ENCODE measurements at places on chromosomes 1 and 21.

DNA sequence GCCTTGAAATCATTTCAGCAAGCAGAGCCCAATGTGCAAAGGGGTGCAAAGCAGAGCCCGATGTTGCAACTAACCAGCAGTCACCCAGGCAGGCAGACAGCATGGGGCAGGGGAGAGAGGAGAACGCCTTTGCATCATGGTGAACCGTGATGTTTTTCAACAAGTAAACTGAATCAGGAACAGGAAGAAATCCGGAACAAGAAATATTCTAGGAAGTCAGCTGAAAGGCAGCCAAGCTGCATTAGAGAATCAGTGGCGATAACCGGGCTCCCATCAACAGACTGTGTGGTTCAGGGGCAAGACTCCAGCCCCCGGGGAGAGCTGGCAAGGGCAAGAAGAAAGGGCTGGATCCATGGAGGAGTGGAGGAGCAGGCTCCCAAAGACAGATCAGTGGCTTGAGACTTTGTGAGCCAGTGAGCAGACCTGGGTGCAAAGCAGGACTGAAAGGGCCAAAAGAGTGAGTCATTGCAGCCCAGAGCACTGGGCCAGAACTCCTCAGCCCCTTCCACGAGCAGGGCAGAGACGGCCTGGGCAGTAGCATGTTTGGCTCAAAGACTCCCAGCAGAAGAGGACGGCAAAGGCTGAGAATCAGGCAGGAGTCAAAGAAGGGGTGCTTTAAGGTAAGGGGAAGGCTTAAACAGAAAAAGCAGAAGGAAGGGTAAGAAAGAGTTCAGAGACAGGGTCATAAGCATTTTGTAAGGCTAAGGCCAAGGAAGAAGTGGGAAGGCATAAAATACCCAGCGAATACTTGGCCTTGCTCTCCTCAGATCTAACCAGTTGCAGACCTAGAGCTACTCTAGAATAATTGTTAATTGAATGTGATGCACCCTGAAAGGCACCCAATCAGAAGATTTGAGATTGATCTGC lies 155.0 kb downstream of the SETD4 start:
- DNase-seq, result no peak

GRCh38 chr1:94205639-94206038 lies 31.7 kb downstream of the ARHGAP29 start:
- DNase-seq, result no peak

DNA sequence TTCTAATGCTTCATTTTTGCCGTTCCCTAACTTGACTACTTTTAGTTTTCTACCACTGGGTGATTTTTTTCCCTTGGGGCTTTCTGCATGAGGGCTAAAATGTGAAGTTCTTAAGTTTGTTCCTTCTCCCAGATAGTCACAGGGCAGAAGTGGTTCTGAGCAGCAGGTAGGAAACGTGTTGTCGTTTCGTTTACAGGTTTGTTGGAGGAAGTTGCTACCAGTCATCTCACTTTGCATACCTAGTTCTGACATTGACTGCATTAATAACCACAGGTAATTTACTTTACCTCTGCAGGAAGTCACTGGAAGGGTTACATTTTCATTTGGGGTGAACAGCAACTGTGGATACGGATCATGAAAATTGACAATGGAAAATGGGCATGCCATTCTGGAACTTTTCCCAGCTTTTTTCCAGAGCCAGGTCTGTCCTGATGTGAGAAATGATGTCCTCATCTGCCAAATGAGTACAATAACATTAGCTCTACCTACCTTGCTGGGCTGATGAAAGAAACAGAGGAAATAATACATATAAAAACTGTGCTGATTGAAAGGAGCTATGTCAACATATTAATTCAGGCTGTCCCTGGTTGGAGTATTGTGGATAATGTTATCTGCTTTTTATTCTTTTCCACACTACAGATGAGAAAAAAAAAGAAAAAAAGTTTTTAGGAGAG lies 94.2 kb downstream of the DISC1 start:
- DNase-seq, result no peak

GRCh38 chr1:246068619-246069509 lies 438.2 kb downstream of the SMYD3 start:
- DNase-seq, result no peak

- DNase-seq, result no peak
Measured at GRCh38 chr1:15945832-15946448, 30.0 kb downstream of the ZBTB17 start.

DNA sequence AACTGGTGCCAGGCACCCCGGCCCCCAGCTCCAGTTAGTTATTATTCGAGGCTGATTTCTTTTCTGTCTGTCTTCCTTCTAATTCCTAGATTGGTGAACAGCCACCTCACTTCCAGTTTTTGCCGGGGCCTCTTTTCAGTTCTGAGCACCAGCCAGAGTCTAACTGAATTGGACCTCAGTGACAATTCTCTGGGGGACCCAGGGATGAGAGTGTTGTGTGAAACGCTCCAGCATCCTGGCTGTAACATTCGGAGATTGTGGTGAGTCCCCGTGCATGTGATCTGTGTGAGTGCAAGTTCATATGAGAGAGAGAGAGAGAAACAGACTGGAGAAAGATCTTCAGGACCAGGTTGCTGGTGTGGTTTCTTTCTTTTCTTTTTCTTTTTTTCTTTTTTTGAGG lies 13.5 kb downstream of the NLRP3 start:
- no peak for DNase-seq

DNA sequence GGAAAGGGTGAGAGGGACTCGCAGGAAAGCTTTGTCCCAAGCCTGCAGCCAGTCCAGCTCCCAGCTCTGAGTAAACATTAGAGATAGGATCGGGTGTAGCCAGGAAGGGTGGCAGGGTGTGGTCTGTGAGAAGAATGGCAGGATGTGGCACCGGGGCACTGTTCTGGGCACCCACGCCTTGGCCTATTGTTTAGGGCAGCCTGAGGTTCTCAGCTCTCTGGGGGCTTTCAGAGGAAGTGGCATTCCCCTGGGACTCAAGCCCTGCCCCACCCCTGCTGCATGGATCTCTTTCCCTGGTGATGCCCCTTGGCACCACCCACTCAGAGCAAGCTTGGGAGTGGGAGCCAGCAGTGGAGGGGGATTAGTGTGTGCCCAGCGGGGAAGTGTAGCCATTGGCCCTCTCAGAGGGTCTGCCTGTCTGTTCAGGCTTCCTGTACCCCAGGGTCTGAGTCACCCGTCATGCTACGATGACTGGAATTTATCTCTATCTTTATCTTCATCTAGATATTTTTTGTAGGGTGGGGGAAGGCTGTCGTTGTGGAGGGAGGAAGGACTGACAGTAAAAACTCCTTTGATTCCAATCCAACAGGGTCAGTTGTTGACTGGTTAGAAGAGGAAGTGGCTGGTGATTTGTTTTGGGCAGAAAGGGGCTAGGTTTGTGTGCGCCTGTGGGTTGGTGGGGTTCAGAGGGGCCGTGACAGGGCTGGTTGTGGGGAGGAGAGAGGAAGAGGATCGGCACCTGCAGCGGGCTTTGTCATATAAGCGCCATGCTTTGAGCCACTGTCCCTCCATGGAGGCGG lies 31.6 kb downstream of the SOX13 start:
- DNase-seq, result no peak

DNA sequence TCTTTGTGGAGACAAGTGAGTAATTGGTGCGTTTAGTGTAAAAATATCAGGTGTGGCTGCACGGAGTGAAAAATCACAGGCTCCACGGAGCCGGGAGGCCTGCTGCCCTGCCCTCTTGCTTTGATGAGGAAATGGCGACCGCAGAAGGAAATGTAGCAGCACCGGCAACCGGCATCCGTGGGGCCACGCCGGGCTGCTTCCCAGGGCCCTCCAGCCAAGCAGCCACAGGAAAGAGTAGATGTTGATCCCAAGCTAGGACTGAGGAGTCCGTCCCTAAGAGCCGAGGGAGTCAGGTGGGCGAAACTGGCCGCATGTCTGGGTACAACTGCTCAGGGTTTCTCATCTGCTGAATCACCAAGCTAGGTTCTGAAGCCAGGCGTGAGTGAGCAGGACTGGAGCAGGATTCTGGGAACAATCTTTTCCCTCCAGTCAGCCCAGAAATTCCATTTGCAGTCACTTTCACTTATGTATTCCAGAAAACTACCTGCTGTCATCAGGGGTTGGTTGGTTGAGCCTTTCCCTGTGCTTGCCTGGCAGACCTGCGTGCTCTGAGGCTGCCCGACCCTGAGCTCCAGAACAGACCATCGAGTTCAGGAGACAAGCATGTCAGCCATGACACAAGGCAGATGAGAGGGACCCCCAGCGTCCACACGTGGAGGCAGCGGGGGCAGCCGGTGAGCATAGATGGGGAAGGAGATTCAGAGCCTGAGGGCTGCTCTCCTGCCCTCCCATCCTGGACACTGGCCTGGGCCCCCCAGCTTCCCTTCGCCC lies 5.8 kb upstream of the ITGB2 start:
- no peak for DNase-seq

DNA sequence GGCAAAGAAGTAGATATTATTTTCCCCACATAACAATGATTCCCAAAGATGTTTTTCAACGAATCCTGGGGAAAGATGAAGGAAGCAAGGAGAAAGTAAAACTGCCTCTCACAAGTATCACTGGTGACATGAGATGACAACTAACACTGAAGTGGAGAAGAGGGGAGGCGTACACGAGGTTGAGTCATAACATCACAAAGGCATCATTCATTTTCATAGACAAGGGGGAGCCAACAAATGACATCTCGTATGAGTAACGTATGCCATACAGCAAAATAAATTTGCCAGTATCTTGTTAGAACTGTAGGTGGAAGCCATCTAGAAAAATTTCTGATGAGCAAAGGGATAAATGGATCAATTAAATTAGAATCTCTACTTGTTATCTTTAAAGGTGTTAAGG lies 56.6 kb downstream of the ATP1B1 start:
- DNase-seq, result no peak

- DNase-seq, result no peak
Measured at GRCh38 chr1:185495007-185495406, 178.0 kb upstream of the IVNS1ABP start.

DNA sequence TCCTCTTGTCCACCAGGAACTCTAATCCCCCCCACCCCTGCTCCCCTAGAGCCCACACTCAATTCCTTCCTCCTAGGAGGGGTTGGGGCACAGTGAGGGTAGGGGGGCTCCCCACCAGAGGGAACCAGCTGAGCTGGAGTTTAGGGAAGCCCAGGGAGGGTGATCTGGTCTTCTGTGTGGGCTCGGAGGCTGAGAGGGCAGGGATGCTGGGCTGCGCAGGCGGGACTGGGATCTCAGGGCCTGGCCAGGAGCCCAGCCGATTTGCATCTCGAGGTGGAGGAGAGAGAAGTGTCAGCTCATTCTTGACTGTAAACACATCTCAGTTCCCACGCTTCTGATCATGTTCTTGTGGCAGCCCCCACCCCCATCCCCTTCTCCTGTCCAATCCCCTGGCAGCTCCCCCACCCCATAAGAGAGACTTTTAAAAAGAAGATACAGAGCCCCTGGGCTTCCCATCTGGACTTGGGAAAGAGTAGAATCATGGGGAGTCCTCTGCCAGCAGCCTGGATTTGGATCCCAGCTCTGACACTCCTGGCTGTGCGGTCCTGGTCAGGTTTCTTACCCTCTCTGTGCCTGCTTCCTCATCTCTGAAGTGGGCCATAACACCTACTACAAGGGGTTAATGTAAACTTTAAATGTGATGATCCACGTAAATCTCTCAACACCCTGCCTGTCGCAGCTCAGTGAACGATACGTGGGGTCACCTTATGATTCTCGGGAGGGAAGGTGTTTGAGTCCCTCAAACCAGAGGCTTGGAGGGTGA lies 6.6 kb downstream of the PEAR1 start:
- DNase-seq, result no peak

GRCh38 chr1:226688056-226688748 lies 50.9 kb downstream of the ITPKB start:
- DNase-seq, result no peak

GRCh38 chr1:7335224-7335879 lies 435.7 kb upstream of the VAMP3 start:
- no peak for DNase-seq

DNA sequence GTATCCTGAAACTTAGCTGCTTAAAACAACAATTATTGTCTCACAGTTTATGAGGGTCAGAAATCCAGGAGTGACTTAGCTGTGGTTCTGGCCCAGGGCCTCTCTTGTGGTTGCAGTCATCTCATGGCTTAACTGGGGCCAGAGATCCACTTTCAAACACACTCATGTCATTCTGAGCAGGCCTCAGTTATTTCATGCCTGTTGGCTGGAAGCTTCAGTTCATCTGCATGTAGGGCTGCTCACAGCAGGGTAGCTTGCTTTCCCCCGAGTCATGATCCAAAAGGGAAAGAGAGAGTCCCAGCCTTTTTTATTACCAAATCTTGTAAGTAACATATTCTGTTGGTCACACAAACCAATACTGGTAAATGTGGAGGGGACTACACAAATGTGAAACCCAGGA lies 96.6 kb upstream of the B3GALT2 start:
- DNase-seq, result no peak

DNA sequence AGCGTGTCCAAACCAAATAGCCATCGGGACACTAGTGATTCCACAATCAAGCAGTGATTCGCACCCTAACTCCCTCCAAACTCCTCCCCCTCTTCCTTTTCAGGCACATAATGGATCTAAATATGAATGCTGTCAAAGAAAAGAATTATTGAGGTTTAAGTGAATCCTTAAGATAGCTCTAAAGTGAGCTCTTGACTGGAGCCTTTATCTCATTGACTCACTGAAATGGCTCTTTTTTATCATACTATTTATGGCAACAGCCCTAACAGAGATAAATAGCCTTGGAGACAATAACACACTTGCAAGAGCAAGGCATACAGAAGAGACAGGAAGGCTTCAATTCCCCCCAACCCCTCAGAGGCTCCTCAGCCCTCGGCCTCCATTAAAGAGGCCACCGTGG lies 143.3 kb downstream of the PLXNA2 start:
- no peak for DNase-seq

GRCh38 chr1:94617134-94617805 lies 75.7 kb upstream of the F3 start:
- no peak for DNase-seq

GRCh38 chr1:183218027-183218618 lies 32.1 kb downstream of the LAMC2 start:
- no peak for DNase-seq

Measured in D341Med (cell line).